ENCODE measurements at places on chromosomes 16 and 17. TPM values are rescaled to one million over a fixed set of nuclear protein-coding genes. Genes with fewer than 3 reads are reported as not detected.

- H3K27ac ChIP-seq, result no peak overlapping the region
- DNase-seq, result peak; percentile 83
- H3K4me1 ChIP-seq, result peaks cover 10% of the 10 kb centered on the region
- no peaks in the 10 kb centered on the region for H3K27me3 ChIP-seq
These were observed 59.1 kb downstream of the OR1D5 start for GRCh38 chr17:3004150-3004801.

DNA sequence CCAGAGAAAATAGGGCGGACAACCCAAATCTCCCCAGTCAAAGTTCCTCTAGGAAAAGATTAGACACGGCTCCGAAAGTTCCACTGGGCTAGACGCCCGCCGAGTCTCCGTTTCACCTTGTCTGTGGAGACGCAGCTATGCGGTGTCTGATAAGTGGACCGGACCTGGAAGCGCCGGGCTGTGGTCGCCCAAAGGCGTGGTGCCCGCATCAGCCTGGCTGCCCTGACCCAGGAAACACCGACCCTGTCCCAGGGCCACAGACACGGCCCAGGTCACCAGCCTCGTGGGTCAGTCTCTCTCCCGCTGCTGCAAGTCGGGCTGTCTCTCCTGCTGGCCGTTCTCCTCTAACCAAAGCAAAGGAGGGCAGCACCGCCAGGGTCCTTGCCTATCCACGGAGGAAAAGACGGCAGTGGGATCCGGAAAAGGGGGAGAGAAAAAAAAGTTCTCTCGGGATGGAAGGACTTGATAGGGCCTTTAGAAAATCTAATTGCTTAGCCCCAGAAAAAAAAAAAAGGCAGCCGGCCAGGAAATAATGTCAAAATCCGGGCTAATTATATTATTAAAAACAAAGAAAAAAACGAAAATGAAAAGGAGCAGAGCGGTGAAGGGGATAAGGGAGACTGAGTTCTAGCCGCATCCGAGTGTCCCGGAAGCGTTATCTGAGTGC, 13.9 kb upstream of the FOXF1 start:
- H3K27me3 ChIP-seq, result peaks cover 100% of the 10 kb centered on the region
- no peaks in the 10 kb centered on the region for H3K4me1 ChIP-seq
- DNase-seq, result no peak
- no peaks in the 10 kb centered on the region for H3K36me3 ChIP-seq

DNA sequence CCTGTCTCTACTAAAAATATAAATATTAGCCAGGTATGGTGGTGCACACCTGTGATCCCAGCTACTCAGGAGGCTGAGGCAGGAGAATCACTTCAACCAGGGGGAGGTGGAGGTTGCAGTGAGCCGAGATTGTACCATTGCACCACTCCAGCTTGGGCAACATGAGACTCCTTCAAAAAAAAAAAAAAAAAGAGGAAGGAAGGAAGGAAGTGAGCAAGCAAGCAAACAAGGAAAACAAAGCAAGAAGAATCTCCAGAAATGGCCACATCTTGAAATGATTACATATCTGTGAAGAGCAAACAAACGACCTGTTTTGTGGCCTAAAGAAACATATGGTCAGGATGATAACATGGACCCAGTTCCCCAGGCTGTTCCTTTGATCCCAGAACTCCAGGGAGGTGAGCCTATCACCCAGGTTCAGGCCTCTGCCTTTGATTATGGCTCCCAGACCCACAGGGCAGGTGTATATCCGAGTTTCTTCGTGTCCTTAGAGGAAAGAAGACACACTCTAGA, 8.9 kb downstream of the ACOX1 start:
- peaks cover 5% of the 10 kb centered on the region for H3K36me3 ChIP-seq
- no peaks in the 10 kb centered on the region for H3K27me3 ChIP-seq
- H3K27ac ChIP-seq, result no peak overlapping the region
- no peaks in the 10 kb centered on the region for H3K4me1 ChIP-seq
- peak; percentile 38 for DNase-seq

- H3K4me3 ChIP-seq, result no peak overlapping the region
- H3K4me1 ChIP-seq, result no peaks in the 10 kb centered on the region
- H3K36me3 ChIP-seq, result no peaks in the 10 kb centered on the region
- no peak for DNase-seq
- no peaks in the 10 kb centered on the region for H3K27me3 ChIP-seq
These were observed 24.1 kb downstream of the DNAJA2 start for GRCh38 chr16:46949241-46949892.

GRCh38 chr17:8563024-8563776, 67.3 kb downstream of the MYH10 start:
- DNase-seq, result no peak
- no peak overlapping the region for H3K4me3 ChIP-seq
- no peaks in the 10 kb centered on the region for H3K27me3 ChIP-seq
- H3K36me3 ChIP-seq, result peaks cover 21% of the 10 kb centered on the region
- H3K27ac ChIP-seq, result no peak overlapping the region
- H3K4me1 ChIP-seq, result peaks cover 7% of the 10 kb centered on the region

DNA sequence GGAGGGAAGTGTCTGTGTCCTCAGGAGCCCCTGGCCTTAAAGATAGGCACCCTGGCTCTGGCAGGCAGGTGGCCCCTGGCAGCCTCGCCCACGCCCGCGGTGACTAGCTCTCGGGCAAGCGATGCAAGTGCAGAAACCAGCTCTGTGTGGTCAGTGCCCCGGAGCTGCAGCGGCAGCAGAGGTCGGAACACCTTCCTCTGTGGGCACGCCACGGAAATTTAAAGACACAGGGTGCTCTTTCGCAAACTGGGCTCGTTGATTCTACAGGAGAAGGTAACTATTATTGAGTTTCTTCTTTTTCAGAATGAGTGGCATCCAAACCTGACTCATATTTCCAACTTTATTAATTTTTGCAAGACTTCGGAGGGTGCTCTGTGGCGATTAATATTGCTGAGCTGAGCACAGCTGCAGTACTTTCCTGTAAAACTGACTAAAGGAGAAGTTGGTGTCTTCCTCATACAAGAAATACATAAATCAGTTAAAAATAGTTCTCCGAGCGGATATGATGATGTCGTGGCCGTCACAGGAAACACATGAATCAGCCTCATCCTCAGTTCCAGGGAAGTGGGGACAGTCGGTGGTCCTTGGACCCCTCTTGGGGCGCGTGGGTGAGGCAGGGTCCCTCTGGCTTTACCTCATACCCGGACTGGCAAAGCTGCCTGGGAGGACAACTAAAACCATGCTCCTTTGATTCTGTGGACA, 120.2 kb downstream of the METRNL start:
- no peaks in the 10 kb centered on the region for H3K36me3 ChIP-seq
- no peaks in the 10 kb centered on the region for H3K27me3 ChIP-seq
- no peak overlapping the region for H3K4me3 ChIP-seq
- no peaks in the 10 kb centered on the region for H3K4me1 ChIP-seq
- no peak overlapping the region for H3K27ac ChIP-seq
- DNase-seq, result no peak

- no peaks in the 10 kb centered on the region for H3K4me1 ChIP-seq
- H3K4me3 ChIP-seq, result no peak overlapping the region
- H3K36me3 ChIP-seq, result no peaks in the 10 kb centered on the region
These were observed 163.9 kb downstream of the ZFHX3 start for GRCh38 chr16:72884037-72884436.

GRCh38 chr17:50319306-50320004, 26.5 kb upstream of the XYLT2 start:
- no peak for DNase-seq
- peaks cover 39% of the 10 kb centered on the region for H3K4me1 ChIP-seq
- peaks cover 43% of the 10 kb centered on the region for H3K27me3 ChIP-seq
- no peaks in the 10 kb centered on the region for H3K36me3 ChIP-seq

SMTNL2 gene
- total RNA-seq, result not detected

CALB2 gene
- not detected for total RNA-seq

GNGT2 gene
- total RNA-seq, result 9.6 TPM

SLFN14 gene
- total RNA-seq, result not detected

ENPP7 gene
- total RNA-seq, result not detected

MAP3K14 gene
- 5.5 TPM for total RNA-seq

Measured in A673 (cell line).